ENCODE measurements at places on chromosomes 13 and 19.

DNA sequence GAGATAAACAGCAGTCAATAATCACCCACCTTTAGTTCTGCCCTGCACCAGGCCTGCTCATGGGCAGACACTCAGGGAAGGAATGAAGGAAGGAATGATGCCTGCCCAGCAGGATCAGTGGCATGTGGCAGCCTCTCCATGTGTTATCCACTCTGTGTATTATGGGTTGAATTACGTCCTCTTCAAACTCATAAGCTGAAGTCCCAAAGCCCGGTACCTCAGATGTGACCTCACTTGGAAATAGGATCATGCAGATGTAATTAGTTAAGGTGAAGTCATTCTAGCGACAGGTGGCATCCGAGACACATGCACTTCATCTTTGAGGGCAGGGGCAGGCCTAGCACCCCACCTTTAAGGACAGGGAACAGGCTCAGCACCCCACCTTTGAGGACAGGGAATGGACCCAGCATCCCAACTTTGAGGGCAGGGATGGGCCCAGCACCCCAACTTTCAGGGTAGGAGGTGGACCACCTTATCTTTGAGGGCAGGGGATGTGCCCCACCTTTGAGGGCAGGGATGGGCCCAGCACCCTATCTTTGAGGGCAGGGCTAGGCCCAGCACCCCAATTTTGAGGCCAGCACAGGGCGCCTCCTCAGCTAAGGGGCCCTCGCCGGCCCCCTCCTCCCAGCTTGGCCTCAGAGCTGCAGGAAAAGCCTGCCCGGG is 127.6 kb downstream of the URI1 start:
- peak; percentile 43 for DNase-seq

DNA sequence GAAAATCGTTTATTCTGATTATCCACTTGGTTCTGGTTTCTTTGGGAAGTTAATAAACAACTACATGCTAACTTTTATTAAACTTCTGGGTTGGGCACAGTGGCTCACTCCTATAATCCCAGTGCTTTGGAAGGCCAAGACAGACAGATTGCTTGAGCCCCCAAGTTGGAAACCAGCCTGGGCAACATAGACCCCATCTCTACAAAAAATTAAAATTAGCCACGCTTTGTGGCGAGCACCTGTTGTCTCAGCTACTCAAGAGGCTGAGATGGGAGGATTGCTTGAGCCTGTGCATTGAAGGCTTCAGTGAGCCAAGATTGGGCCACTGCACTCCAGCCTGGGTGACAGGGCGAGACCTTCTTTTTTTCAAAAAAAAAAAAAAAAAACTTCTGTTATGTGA is 21.7 kb downstream of the GPR180 start:
- DNase-seq: no peak

- DNase-seq: no peak
Observed at GRCh38 chr13:98979012-98979660, 1.3 kb upstream of the DOCK9 start.

DNA sequence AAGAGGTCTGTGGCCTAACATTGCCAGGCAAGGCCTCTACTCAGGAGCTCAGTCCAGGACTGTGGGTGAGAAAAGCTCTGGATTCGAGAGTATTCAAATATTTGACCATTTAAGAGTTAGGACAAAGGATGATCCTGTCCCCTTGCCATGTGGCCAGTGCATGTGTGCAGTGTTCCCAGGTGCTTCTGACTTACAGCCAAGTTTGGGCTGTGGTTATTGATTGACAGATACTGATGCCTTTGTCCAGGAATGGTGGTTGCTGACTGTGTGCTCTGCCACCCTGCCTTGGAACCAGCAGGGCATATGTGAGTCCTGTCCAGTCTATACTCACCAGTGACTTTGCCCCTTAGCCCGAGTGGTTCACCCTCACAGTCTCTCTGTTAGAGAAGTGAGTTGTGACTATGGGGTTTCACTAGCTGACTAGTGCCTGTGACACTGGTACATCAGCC is 51.9 kb downstream of the GARRE1 start:
- no peak for DNase-seq

GRCh38 chr13:85543144-85543543 is 256.1 kb downstream of the SLITRK6 start:
- no peak for DNase-seq

GRCh38 chr19:56105090-56105701 is 15.9 kb downstream of the ZNF787 start:
- peak; percentile 87 for DNase-seq

- DNase-seq: no peak
Observed at GRCh38 chr19:1766800-1767352, 13.6 kb downstream of the ONECUT3 start.

DNA sequence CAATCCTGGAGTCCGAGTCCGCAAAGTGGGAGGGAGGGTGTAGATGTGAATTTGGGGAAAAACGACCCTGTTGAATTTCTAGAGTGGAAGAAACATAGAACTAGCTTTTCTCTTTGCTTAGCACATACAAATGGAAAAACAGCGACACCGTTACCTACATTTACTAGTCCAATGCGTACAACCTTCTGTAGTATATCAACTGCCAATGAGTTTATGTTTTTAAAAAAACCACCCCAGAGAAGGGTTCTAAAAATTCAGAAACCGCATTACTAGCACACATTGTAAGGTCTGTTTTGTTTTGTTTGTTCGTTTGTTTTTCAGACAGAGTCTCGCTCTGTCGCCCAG is 332 bp upstream of the SUPT20H start:
- DNase-seq: no peak

DNA sequence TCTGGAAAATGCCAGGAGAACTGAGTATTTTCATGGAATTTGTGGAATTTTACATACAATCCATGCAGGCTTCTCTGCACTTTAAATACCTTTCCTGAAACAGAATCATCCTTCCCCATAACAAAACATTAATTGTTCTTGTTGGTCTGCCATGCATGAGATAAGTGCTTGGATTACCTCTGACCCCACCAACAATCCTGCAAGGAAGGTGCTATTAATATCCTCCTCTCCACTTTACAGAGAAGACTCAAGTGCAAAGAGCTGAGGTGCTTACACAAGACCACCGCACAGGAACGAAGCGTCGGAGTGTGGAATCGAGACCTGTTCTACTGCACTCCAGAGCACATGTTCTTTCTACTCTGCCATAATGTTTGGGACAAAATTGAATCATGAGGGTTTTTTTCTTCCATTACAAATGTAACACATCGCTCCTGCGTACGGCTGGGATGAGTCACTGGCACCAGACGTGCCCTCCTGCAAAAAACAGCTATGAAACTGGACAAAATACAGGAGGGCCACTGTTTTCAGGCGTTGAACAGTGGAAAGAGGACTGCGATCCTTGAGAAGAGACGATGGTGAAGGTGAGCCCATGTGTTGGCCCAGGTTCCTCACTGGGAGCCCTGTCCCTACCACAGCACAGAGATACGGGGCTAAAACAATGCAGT is 12.9 kb upstream of the LRRC4B start:
- DNase-seq: no peak

GRCh38 chr19:7544626-7545025 is 9.1 kb downstream of the PNPLA6 start:
- no peak for DNase-seq

- no peak for DNase-seq
Observed at GRCh38 chr13:29564373-29564772, 31.1 kb downstream of the SLC7A1 start.

GRCh38 chr19:45768655-45768983 is 433 bp downstream of the SIX5 start:
- no peak for DNase-seq

- DNase-seq: no peak
Observed at GRCh38 chr13:79943346-79944023, 397.4 kb downstream of the SPRY2 start.

GRCh38 chr19:9850235-9850959 is 15.3 kb downstream of the PIN1 start:
- no peak for DNase-seq

DNA sequence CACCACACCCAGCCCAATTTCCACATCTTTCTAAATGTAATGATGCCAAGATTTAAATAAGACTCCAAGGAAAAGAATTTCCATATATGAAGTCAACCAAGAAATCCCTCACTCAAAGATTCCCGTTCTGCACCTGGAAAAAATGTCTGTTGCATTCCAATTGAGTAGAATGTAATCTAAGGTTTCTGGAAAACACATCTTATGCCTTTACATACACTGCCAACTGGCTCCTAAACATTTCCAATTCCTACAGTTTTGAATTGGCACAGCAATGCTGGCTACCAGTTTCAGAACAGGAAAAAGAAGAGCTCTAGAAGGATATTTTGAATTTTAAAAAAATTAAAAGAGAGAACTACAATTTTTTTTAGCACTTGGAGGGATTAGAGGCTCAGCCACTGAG is 43.0 kb downstream of the COL4A2 start:
- no peak for DNase-seq

- DNase-seq: no peak
Observed at GRCh38 chr13:98965325-98965724, 12.5 kb downstream of the DOCK9 start.

- DNase-seq: no peak
Observed at GRCh38 chr19:16002406-16003384, 53.9 kb downstream of the OR10H4 start.

DNA sequence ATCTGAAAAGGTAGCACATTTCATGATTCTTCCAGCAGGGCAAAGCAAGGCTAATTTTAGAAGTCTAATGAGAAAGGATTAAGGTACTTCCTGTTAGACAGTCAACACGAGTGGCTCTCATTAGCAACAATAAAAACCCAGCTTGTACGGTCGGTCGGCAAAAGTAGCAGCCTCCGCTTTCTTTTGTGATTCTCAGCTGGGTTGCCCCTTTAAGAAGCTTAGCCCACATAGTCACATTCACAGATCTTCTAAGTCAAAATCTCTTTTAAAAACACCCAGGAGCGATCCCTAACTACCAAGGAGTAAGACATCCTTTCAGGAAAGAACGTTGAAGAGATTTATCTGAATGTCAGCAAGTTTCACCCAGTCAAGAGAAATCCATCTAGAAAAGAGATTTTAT is 684.8 kb downstream of the DIAPH3 start:
- DNase-seq: no peak

GRCh38 chr13:37149380-37149779 is 43.9 kb upstream of the CSNK1A1L start:
- DNase-seq: no peak

GRCh38 chr13:51643882-51644281 is 59.6 kb downstream of the WDFY2 start:
- DNase-seq: no peak

- no peak for DNase-seq
Observed at GRCh38 chr19:27884376-27884775, 1328.6 kb downstream of the UQCRFS1 start.

GRCh38 chr13:28792992-28793391 is 27.1 kb upstream of the MTUS2 start:
- no peak for DNase-seq

DNA sequence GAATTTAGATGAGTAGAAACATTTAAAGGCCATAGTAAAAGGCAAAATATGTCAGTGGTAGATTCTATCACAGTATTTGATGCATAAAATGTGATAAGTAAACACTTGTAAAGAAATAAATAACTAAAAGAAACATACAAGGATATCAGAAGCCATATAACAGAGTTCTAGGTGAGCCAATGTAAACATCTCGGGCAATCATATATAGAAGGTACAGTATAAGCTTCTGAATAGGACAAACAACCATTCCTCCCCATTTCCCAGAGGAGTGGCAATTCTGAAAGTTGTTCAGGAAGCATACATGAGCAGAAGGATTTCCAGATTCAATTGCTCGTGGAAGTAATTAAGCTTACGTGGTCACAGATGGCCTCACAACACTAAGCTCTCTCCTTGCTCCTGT is 267.3 kb downstream of the LHFPL6 start:
- no peak for DNase-seq

- no peak for DNase-seq
Observed at GRCh38 chr19:6063576-6064335, 46.5 kb downstream of the RFX2 start.

- no peak for DNase-seq
Observed at GRCh38 chr19:16841391-16841926, 12.3 kb downstream of the SIN3B start.

DNA sequence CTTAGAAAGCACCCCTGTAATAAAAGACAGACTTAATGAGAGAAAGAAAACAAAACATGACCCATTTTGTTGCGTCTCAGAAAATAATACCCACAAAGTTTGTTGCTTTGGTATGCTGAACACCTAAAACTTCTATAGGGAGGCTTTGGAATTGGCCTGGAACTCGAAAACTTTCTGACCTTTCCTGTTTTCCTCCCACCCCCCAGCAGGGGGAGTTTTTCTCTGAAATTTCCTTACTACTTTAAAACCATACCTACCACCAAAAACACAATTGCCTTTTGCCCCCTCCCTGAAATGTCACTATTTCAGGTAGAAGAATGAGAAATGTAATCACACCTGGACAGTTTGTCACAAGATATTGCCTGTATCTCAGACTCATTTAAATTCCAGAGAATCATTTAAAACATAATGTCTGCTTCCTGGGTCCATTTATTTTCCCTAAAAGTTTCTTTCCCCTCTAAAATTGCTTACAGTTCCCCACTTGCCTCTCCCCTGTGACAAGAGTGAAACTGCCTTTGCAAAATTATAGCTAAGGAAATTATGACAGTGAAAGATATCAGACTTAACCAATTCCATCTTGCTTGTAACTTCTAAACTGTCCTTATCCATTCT is 2700.2 kb downstream of the PCDH9 start:
- no peak for DNase-seq

DNA sequence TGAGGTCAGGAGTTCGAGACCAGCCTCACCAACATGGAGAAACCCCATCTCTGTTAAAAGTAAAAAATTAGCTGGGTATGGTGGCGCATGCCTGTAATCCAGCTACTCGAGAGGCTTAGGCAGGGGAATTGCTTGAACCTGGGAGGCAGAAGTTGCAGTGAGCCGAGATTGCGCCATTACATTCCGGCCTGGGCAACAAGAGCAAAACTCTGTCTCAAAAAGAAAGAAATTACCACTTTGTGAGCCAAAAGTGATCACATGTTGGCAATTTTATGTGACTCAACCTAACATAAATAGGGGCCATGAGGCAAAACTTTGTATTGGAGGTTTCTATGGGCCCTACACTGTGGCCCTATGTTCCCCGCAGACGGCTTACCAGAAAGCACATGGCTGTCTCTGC is 72.2 kb downstream of the MAP4K1 start:
- DNase-seq: no peak

DNA sequence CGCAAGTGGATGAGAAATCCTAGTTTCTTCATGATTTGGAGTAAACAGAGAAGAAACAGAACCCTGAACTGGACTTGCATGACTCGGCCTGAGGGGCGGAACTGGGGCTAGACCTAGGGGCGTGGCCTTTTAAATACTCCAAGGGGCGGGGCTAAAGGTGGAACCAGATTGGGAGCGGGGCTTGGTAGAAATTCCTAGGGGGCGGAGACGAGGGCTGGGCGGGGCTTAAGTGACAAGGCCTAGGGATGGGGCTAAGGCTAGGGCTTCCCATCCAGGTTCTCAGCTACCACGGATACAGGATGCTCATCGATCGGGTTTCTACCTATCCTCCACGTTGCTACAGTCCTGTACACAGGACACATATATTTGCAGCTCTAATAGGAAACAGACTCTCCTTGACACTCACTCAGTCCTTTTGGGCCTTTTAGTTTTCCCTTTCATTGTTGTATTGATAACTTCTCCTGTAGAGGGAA is 372 bp upstream of the ZNF699 start:
- peak; percentile 91 for DNase-seq

- no peak for DNase-seq
Observed at GRCh38 chr13:78323848-78324247, 279.5 kb downstream of the POU4F1 start.
